GM04504 (cell line): ENCODE measurements at places on chromosomes 3 and 15.
A peak's percentile ranks its signal among the peaks of the same experiment; 100 is the strongest.

DNA sequence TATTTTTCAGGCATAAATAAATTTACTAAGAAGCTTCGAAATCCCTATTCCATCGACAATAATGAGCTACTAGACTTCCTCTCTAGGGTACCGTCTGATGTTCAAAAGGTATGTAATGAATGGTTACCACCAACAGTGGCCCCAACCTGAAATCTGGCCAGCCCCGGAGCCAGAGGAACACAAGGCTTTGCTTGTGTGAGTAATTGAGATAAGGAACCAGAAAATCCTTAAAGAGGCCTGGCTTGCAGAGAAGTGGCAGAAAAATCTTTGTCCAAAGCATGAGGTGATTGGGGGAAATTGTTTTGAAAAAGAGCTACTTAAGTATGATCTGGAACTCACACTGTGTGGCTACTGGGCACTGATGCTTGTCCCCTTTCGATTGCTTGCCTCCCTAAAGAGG, 245.3 kb downstream of the MCTP2 start:
- no peak for DNase-seq

GRCh38 chr15:58758141-58758540, 8.6 kb upstream of the ADAM10 start:
- no peak for DNase-seq

DNA sequence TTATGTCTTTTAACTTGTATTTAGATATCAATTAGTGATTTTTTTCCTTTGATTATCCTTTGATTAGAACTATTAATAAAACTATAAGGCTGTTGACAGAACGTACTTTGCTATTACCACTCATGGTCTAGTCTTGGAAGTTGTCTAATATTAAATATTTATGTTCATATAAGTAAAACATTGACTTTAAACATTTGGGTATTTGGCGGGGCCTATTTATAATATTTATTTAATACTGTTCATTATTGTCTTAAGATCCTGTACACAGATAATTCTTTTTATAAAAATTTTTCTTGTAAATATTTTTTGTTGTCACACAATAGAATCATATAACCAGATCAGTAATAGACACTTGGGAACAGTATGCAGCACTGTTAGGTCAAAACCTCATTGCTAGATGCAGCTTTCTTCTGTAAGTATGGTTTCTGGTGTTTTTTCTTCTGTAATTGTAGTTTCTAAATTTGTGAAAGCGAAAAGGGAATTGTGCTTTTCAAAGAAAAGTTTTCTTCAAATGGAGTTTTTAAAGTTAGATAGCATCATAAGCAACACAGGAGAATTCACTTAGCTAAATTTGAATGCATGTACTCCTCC, 93.4 kb downstream of the FNDC3B start:
- DNase-seq: no peak

GRCh38 chr3:17605032-17605431, 137.4 kb downstream of the TBC1D5 start:
- DNase-seq: peak; percentile 54

GRCh38 chr3:45948881-45949280, 5.6 kb downstream of the CXCR6 start:
- DNase-seq: no peak
